ENCODE measurements at places on chromosomes 2 and 18. TPM values are rescaled to one million over a fixed set of nuclear protein-coding genes. Genes with fewer than 3 reads are reported as not detected.

The IKZF2 gene
- 225 TPM for total RNA-seq

The UNC50 gene
- total RNA-seq = 17.8 TPM

The CRYBA2 gene
- total RNA-seq = not detected

The LRATD1 gene
- not detected for total RNA-seq

The ABCG8 gene
- not detected for total RNA-seq

The SPDYA gene
- total RNA-seq = 19.6 TPM

The FAM237A gene
- total RNA-seq = not detected

The KCNIP3 gene
- not detected for total RNA-seq

DNA sequence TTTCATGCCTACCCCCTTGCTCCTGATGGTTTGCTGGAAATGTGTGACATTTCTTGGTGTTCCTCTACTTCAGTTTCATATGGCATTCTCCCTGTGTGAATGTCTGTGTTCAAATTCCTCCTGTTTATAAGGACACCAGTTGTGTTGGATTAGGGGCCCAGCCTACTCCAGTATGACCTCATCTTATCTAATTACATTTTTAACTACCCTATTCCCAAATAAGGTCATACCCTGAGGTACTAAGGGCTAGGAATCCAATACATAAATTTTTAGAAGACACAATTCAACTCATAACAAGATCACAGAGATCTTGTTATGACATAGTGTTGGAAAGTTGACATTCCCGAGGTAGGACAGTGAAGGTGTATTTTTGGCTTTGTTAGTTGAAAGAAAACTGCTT, 5.5 kb downstream of the FAM210A start:
- no peak for DNase-seq

DNA sequence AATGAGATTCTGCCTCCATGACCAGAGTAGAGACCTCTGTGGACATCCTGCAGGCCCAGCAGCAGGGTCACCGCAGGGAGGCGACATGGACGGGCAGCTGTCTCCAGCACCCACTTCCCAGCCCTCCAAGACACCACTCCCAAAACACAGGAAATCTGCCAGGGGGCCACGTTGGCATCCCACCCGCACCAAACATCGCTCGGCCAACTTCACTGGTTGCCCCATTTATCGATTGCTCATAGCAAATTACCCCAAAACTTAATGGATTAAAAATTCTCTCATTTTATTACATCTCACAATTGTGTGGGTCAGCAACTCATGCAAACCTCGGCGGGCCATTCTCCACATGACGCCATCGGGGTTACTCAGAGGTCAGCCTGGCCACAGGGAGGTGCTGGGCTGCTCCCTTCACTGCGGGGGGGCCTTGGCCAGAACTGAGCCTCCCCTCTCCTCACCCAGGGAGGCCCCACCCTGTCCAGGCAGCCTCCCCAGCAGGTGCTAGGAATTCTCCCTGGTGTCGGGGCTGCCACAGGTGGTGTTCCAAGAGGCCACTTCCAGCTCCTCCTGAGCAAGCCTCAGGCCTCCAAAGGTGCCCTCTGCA, 420.7 kb upstream of the MYT1L start:
- no peak for DNase-seq

DNA sequence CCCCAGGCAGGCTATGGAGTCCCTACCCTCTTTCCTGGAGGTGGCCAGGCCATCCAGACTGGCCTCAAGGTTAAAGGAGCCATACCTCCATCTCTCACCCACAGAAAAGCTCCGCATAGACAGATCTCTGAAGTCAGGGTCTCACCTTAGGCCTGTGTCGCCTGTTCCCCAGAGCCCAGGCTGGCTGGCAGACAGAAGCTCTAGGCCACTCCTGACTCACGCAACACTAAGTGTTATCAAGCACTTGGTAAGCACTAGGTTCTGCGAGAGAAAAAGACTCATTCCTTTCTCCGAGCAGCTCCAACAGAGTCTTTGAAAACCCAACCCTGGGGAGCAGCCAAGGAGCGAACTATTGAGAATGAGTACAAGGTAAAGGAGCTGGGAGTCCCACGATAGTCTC, 6.1 kb downstream of the SMAD7 start:
- no peak for DNase-seq

- DNase-seq = no peak
Measured at GRCh38 chr18:48629730-48630324, 91.0 kb downstream of the CTIF start.

GRCh38 chr2:160132761-160133160, 67.3 kb downstream of the ITGB6 start:
- no peak for DNase-seq

DNA sequence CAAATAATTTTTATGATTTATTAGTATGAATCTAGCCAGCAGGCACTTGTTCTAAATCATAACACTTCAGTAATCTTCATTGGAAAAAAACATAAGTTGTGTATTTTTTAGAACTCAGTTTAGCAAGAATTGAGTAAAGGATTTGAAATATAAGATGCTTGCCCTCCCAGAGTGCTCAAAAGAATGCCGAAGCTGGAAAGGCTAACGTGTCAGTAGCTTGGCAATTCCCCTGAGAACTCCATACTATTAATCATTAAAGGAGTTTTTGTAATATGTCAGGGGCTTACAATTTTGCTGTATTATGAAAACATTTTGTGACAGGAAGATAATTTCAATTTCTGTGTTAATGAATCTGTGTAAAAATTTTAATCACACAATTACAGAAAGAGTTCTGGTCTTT, 122.7 kb downstream of the GULP1 start:
- DNase-seq = no peak

DNA sequence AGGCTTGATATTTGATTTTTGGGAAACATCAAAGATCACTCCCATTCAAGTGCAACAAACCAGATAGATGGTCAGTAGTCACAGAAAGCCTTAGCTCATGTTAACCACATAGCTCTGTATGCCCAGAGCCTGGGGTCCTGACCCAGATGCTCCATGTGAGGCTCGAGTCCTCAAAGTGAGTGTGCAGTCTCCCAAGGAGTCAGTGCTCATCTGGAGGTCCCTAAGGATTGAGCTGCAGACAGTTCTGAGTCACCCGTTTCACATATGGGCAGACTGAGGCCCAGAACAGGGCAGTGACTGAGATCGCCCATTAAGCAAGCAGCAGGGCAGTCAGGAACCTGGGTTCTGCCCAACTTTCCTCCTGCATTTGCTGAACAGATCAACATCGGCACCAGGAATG, 9.2 kb downstream of the TMEM37 start:
- DNase-seq = no peak

DNA sequence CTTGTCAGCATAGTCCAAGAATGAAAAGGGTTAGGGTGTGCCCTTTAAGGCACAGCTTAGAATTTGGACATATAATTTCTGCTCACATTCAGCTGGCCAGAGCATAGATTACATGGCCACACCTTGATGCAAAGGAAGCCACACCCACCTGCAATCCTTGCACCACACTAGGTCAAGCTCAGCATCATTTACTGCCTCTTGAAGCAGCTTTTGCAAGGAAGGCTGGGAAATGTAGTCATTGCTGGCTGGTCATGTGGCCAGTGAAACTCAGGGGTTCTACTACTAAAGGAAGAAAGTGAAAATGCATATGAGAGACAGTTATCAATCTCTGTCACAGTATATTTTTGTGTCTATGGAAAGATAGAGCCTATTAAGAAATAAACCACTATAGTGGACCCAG, 159.3 kb downstream of the GFPT1 start:
- DNase-seq = no peak

- DNase-seq = peak; percentile 68
Measured at GRCh38 chr2:70087702-70088597, 673 bp downstream of the PCBP1 start.

- no peak for DNase-seq
Measured at GRCh38 chr2:216206041-216206703, 97.0 kb downstream of the XRCC5 start.

- DNase-seq = no peak
Measured at GRCh38 chr2:115483666-115484065, 1041.2 kb downstream of the DPP10 start.

- no peak for DNase-seq
Measured at GRCh38 chr2:162028511-162028910, 45.5 kb downstream of the DPP4 start.

DNA sequence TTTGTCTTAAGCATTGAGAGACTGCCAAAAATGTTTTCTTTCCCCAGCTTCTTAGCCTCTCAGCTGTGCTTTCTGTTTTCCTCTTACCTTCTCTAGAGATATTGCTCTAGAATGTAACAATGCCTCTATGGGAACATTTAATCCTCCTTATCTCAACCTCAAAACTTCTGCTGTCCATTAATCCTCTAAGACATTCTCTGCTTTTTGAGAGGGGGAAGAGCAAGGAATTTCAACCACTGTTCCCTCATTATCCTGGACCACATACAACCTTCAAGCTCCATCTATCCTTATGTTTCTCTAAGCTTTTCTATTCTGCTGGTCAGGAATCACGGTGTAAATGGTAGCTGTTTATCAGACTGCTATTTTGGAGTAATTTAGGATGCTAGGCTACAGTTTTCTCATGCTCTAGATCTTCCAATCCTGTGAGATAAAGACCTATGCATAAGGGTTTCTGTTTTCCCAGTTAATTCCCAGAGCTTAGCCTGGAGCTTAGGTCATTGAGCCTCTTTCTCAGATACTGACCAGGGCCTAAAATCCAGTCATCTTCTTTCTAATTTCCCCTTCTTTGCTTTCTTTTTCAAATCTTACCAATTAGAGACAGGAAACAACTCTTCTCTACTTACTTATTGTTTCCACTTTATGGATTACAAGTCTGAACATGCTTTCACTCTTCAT, 282.0 kb downstream of the CALCRL start:
- DNase-seq = no peak
